ENCODE measurements at places on chromosomes 2 and 18.

DNA sequence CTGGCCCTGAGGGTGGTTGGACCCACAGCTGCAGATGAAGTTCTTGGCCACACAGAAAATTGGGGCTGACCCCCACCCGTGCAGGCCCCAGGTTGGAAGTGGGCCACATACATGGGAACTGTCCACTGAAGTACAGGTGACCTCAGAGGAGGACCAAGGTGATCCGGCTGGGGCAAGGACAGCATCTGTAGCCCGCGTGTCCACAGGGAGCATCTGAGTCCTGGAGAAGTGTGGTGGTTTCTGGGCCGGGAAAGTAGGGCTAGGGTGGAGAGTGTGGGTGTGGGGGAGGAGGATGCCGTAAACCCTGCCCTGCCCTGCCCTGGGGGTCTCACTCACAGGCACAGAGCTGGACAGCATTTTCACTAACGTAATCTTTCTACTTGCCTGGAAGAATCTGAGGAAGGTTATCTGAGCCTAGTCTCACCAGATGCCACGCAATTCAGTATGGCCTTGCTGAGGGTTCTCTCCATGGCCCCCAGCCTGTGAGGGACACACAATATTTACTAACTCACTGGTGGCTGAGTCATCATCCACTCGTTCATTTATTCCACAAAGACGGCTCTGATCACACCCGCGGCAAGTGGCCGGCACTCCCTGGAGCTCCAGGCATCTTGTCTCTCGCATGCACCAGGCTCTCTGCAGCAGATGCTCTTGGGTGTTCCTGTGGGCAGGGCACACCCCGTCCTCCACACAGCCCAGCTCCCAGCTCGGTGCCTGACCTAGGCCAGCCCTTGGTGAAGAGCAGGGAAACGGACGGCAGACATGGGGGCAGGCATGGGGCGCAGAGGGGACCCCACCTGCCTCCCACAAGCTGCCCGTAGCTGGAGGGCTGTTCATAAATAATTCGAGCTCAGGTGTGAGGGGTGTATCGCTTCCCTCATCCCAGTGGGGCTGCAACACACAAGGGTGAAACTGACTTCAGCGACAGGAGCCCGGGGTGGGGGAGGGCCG, 51.2 kb downstream of the INHBB start:
- DNase-seq = no peak

DNA sequence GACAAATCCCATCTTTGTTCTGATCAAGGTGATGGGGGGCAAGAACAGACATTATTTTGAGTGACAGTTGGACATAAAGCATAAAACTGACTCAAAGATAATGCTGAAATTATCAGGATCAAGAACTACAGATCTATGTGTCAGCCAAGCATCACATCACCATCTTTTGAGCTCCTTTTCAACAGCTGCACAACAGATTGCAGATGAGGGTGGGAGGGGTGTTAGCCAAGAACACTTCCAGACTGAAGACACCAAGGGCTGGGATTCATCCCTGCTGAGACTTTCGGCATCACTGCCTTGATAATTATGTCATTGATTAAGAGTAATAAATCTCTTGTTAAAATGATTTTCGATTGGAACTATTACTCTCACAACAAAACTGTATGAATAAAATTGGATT, 191.5 kb upstream of the NETO1 start:
- no peak for DNase-seq

DNA sequence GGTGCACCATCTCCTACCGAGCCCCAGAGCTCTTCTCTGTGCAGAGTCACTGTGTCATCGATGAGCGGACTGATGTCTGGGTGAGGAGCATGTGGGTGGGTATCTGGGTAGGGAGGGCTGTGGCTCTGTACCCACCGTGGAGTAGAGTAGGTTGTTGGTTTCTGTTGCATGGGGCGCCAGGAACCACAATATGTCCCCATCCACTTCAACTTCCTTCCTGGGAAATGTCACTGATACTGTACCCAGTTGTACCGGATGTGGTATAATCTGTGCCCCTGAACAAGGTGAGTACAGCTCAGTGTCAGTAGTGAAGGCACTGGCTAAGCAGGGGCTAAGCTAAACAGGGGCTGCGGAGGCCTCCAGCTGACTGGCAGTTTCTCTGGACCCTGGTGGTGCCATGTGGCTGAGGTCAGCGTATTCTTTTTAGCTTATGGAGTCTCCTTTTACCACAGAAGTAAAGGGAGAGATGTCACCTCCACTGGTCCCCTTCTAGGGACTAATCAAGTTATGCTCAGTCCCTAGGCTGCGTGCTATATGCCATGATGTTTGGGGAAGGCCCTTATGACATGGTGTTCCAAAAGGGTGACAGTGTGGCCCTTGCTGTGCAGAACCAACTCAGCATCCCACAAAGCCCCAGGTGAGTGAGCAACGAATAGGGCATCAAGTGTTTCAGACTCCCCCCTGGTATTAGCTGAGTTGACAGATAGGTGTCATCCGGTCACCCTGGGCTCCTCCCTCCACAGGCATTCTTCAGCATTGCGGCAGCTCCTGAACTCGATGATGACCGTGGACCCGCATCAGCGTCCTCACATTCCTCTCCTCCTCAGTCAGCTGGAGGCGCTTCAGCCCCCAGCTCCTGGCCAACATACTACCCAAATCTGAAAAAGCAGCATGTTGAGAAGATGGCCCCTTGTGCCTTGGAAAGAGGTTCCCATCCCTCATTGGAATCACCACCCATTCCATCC, 2.7 kb downstream of the STK16 start:
- no peak for DNase-seq

DNA sequence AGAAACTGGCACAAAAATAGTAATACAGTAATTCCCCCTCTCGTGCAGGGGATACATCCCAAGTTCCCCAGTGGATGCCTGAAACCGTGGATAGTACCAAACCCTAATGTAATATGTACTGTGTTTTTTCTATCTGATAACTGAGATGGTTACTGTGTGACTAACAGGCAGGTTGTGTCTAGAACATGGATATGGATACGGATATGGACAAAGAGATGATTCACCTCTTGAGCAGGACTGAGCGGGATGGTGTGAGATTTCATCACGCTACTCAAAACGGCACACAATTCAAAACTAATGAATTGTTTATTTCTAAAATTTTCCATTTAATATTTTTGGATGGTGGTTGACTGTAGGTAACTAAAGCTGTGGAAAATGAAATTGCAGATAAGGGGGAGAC, 3.4 kb downstream of the MBD1 start:
- no peak for DNase-seq

DNA sequence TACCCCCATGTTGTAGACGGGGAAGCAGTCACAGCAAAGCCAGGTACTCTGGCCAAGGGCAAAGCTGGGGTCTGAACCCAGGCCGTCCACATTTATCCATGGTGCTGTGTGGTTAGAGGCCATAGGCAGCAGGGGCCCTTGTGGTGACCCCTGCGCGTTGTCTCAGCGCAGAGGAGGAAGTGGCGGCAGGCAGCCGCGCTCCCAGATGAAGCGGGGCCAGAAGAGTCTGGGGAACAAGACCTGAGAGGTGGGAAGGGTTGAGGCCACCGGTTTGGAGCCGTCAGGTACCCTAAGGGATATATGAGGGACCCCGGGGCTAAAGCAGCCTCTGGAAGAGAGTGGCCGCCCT, 770 bp downstream of the ZNF396 start:
- no peak for DNase-seq

- DNase-seq = no peak
Observed at GRCh38 chr2:75157435-75157834, 41.9 kb downstream of the TACR1 start.

DNA sequence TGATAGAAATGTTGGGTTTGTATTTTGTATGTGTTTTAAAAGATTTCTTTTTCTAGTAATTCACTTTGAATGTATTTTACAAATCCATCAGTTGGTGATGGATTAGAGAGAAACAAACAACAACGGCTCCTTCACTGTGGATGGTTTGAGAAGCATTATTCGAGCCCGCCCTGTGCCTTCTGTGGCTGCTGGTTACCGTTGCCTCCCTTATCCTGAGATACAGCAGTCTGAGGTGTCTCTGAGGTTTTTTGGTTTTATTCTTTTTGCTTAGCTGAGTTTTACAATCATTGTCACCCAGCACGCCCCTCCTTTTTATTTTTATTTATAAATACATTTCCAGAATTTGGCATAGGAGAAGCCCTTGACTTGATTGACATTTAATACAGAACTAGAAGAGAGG, 168.3 kb downstream of the BABAM2 start:
- no peak for DNase-seq

DNA sequence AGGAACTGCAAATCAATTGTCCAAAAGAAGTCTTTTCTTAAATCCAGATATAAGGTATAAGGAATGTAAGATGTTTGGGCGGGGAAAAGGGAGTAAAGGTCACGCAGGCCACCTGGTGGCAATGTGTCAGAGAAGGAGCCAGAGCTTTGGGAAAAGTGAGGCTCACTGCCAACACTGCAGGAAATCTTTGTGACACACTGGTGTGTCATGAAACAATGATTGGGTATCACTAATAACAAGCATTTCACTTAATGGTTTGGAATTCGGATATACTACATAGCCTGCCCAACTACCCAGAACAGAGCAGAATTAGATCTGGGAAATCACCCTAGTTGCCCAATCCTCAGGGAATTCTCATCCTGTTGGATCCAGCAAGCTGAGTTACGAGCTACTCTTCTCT, 61.0 kb downstream of the RBMS1 start:
- no peak for DNase-seq

GRCh38 chr2:126915903-126916302, 17.2 kb downstream of the TEX51 start:
- no peak for DNase-seq

GRCh38 chr2:185456517-185456916, 282.1 kb upstream of the FSIP2 start:
- DNase-seq = no peak
